Activated T-helper 1 cell treated with anti-CD3 and anti-CD28 coated beads, Interleukin-12 subunit alpha, Interleukin-12 subunit beta, Interleukin-2, Interleukin-4 antibody, amounts not matched to agents 30 ng/mL and 10 ng/mL and 1 ng/mL, durations not matched to agents 14 hours and 24 hours and 36 hours (primary cell): ENCODE measurements at places on chromosomes 5 and 9. TPM values are rescaled to one million over a fixed set of nuclear protein-coding genes. Genes with fewer than 3 reads are reported as not detected.

S1PR3 gene
- 3.0 and 3.3 TPM in 2 replicates for total RNA-seq

PPP6C gene
- total RNA-seq, result 47.2 and 50.8 TPM in 2 replicates

PCDHA9 gene
- not detected in 2 replicates for total RNA-seq

ADRA1B gene
- not detected in 2 replicates for total RNA-seq

PDZD2 gene
- not detected in 2 replicates for total RNA-seq

FBN2 gene
- not detected in 2 replicates for total RNA-seq

ERCC8 gene
- total RNA-seq, result 9.8 and 10.7 TPM in 2 replicates

SLC6A19 gene
- not detected in 2 replicates for total RNA-seq

SUSD1 gene
- total RNA-seq, result 3.7 and 4.5 TPM in 2 replicates

RPS14 gene
- total RNA-seq, result 2,328 and 2,429 TPM in 2 replicates

SPINK6 gene
- not detected in 2 replicates for total RNA-seq

ZNF366 gene
- not detected in 2 replicates for total RNA-seq

IL33 gene
- not detected in 2 replicates for total RNA-seq

PRR16 gene
- not detected in 2 replicates for total RNA-seq

WDR38 gene
- not detected in 2 replicates for total RNA-seq

FGFR4 gene
- total RNA-seq, result 1.2 and 1.4 TPM in 2 replicates

HRCT1 gene
- not detected in 2 replicates for total RNA-seq

NDFIP1 gene
- total RNA-seq, result 119 and 129 TPM in 2 replicates

GCNT4 gene
- total RNA-seq, result 0.67 and 0.96 TPM in 2 replicates

PCDHGC4 gene
- total RNA-seq, result not detected in 2 replicates

SLC24A2 gene
- not detected in 2 replicates for total RNA-seq

PCDHGA8 gene
- 0.03 TPM in 1 of 2 replicates, not detected in the other for total RNA-seq

HTR1A gene
- not detected in 2 replicates for total RNA-seq

SAXO1 gene
- total RNA-seq, result not detected in 2 replicates

PLPP7 gene
- total RNA-seq, result 0.10 TPM in 1 of 2 replicates, not detected in the other

RNF183 gene
- total RNA-seq, result not detected in 2 replicates

PCDHGA3 gene
- total RNA-seq, result 0.10 TPM in 1 of 2 replicates, not detected in the other

SEMA5A gene
- 0.12 TPM in 1 of 2 replicates, not detected in the other for total RNA-seq

STKLD1 gene
- 0.64 and 1.5 TPM in 2 replicates for total RNA-seq

AJM1 gene
- total RNA-seq, result 5.1 and 5.8 TPM in 2 replicates

PLAC8L1 gene
- total RNA-seq, result 0.37 and 0.99 TPM in 2 replicates

ST6GALNAC6 gene
- 60.6 and 62.4 TPM in 2 replicates for total RNA-seq

SH3GL2 gene
- total RNA-seq, result not detected in 2 replicates

KIF3A gene
- 58.5 and 66.9 TPM in 2 replicates for total RNA-seq

AQP3 gene
- total RNA-seq, result 3.4 and 6.1 TPM in 2 replicates

TXNDC8 gene
- not detected in 2 replicates for total RNA-seq

NUTM2F gene
- total RNA-seq, result not detected in 2 replicates

CARTPT gene
- total RNA-seq, result not detected in 2 replicates

TSSK1B gene
- total RNA-seq, result not detected in 2 replicates

RASGRF2 gene
- total RNA-seq, result 22.6 and 26.7 TPM in 2 replicates

OTP gene
- total RNA-seq, result not detected in 2 replicates

HK3 gene
- 0.44 and 0.51 TPM in 2 replicates for total RNA-seq

ZNF300 gene
- total RNA-seq, result 0.56 and 0.57 TPM in 2 replicates

FAM163B gene
- not detected in 2 replicates for total RNA-seq

SLC45A2 gene
- total RNA-seq, result 0.18 TPM in 1 of 2 replicates, not detected in the other

SH3RF2 gene
- 0.18 TPM in 1 of 2 replicates, not detected in the other for total RNA-seq

HAVCR2 gene
- total RNA-seq, result 128 and 129 TPM in 2 replicates

GARIN3 gene
- 0.27 and 0.31 TPM in 2 replicates for total RNA-seq

PTTG1 gene
- total RNA-seq, result 69.9 and 75.5 TPM in 2 replicates

C7 gene
- total RNA-seq, result not detected in 2 replicates

SPINK7 gene
- not detected in 2 replicates for total RNA-seq

QRFP gene
- not detected in 2 replicates for total RNA-seq

C5orf34 gene
- total RNA-seq, result 5.3 and 5.5 TPM in 2 replicates

NRARP gene
- total RNA-seq, result 15.2 and 15.4 TPM in 2 replicates

SPINK5 gene
- total RNA-seq, result not detected in 2 replicates

PRLR gene
- total RNA-seq, result not detected in 2 replicates
